Neural progenitor cell (in vitro differentiated cells): ENCODE measurements at places on chromosomes 11 and 22. TPM values are rescaled to one million over a fixed set of nuclear protein-coding genes. Genes with fewer than 3 reads are reported as not detected.

GRCh38 chr11:117232092-117232878 lies at the start of gene RNF214:
RNF214 (plus strand) TSS chr11:117232671; CDS start chr11:117234273, 1,602 bp downstream.
- no peak within 1 kb of the TSS for H3K27ac ChIP-seq
- H3K36me3 ChIP-seq, result no peaks in the 10 kb centered on the region
- H3K4me1 ChIP-seq, result peaks cover 12% of the 10 kb centered on the region
- peak within 1 kb of the TSS; percentile 99 for H3K4me3 ChIP-seq
- DNase-seq, result peak; percentile 92
- H3K27me3 ChIP-seq, result no peaks in the 10 kb centered on the region

GRCh38 chr22:25656724-25657123 lies 85.3 kb upstream of the MYO18B start:
- H3K27ac ChIP-seq, result no peak overlapping the region
- no peaks in the 10 kb centered on the region for H3K27me3 ChIP-seq
- H3K4me1 ChIP-seq, result no peaks in the 10 kb centered on the region
- no peak for DNase-seq
- H3K4me3 ChIP-seq, result no peak overlapping the region
- H3K36me3 ChIP-seq, result no peaks in the 10 kb centered on the region

- H3K27me3 ChIP-seq, result no peaks in the 10 kb centered on the region
- H3K27ac ChIP-seq, result no peak overlapping the region
- peak; percentile 77 for DNase-seq
- no peaks in the 10 kb centered on the region for H3K4me1 ChIP-seq
- no peak overlapping the region for H3K4me3 ChIP-seq
- H3K36me3 ChIP-seq, result no peaks in the 10 kb centered on the region
Observed at GRCh38 chr11:64787526-64788320, 9.4 kb upstream of the SF1 start.

- peaks cover 22% of the 10 kb centered on the region for H3K4me1 ChIP-seq
- DNase-seq, result peak; percentile 80
- H3K27me3 ChIP-seq, result no peaks in the 10 kb centered on the region
- peak overlapping the region; percentile 100 for H3K4me3 ChIP-seq
- H3K27ac ChIP-seq, result peak overlapping the region; percentile 95
Observed at GRCh38 chr11:77819921-77820564, 479 bp downstream of the RSF1 start.

- no peak overlapping the region for H3K4me3 ChIP-seq
- H3K36me3 ChIP-seq, result no peaks in the 10 kb centered on the region
- no peaks in the 10 kb centered on the region for H3K4me1 ChIP-seq
- H3K27ac ChIP-seq, result no peak overlapping the region
Observed at GRCh38 chr11:133115099-133115498, 417.2 kb downstream of the OPCML start.

DNA sequence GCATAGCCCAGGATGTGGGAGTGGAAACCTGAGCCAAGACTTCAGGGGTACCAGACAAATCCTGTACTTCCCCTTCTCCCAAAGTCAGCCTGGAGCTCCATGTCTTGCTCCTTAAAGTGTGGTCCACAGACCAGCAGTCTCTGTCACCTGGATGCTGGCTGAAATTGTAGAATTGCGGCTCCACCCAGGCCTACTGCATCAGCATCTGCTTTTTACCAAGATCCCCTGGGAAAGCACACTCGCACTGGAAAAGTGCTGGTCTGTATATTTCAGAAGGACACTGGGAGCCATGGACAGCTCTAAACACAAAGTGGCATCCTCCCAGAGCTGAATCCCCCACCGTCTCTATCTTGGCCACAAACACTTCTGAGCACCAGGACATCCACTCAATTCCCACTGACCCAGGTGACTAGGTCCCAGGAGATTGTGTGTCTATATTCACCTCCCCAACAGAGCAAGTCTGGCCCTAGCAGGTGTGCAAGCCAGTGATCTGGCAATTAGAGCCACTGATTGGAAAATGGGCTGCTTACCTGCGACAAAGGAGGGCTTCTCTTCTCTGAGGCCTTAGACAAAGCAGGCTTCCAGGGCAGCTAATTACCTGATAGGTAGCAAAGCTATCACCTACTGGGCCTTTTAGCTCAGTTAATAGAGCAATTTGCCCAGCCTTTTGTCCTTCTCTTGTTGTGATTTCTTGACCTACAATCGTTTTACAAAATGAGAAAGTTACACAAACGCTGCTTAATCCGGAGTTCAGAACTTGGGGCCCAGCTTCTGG lies 443.3 kb downstream of the MN1 start:
- DNase-seq, result peak; percentile 59
- no peaks in the 10 kb centered on the region for H3K27me3 ChIP-seq

GRCh38 chr11:1514336-1515061 lies 27.9 kb upstream of the MOB2 start:
- DNase-seq, result no peak
- peaks cover 16% of the 10 kb centered on the region for H3K4me1 ChIP-seq
- no peak overlapping the region for H3K4me3 ChIP-seq
- no peaks in the 10 kb centered on the region for H3K36me3 ChIP-seq
- H3K27me3 ChIP-seq, result no peaks in the 10 kb centered on the region
- H3K27ac ChIP-seq, result no peak overlapping the region

GRCh38 chr11:22787551-22788162 lies 41.9 kb downstream of the SVIP start:
- H3K27ac ChIP-seq, result no peak overlapping the region
- no peak overlapping the region for H3K4me3 ChIP-seq
- H3K36me3 ChIP-seq, result no peaks in the 10 kb centered on the region

DNA sequence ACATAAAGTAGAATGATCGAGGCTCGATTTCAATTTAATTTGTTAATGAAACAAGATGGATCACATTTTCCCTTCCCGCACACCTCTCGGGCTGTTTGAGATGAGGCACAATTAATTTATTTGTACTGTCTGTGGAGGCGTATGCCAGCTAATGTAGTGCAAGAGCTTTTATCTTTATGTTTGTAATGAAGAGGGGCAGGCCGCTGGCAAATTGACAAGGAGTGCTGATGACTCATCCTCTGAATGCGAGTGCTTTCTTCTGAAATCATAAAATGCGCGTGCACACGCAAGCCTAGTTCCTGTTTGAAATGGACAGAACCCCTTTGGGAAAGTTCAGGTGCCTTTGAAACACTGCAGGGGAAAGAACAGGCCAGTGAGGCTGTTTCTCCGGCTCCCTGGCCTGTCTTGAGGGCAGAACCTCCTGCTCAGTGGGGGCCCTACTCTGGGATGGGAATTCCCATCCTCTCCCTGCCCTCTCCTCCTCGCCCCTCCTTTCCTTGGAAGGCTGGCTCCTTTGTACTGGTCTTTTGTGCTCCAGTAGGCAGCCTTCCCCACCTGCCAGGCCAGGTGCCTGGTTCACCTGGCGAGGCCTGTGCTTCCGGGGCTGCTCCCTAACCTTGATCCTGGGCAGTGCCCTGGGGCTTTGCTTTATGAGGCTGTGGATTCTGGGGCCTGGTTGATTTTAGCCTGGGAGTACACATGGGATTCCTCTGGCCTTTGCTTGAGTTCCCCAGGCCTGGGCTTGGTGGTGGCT lies 50.3 kb downstream of the TEAD1 start:
- H3K27me3 ChIP-seq, result no peaks in the 10 kb centered on the region
- peak overlapping the region; percentile 30 for H3K27ac ChIP-seq
- peak; percentile 72 for DNase-seq
- no peaks in the 10 kb centered on the region for H3K36me3 ChIP-seq

DNA sequence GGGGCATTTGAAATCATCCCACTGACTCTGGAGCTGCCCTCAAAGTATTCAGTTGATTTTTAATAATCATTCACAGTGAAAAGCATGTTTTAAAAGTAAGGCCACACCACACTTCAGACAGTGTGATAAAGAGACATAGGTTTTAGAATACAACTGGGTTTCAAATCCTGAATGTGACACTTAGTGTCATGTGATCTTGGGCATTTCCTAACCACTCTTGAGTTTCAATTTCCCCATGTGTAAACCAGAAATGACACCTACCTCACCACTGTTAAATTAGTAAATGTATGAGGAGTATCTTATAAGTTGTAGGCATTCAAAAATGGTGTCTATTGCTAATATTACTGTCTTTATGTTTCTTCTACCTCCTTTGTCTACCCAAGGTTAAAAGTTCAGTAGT lies 5.4 kb downstream of the TMEM123 start:
- peaks cover 8% of the 10 kb centered on the region for H3K27me3 ChIP-seq
- DNase-seq, result no peak
- H3K4me3 ChIP-seq, result no peak overlapping the region
- no peak overlapping the region for H3K27ac ChIP-seq

- H3K36me3 ChIP-seq, result peaks cover 6% of the 10 kb centered on the region
- no peak overlapping the region for H3K27ac ChIP-seq
- H3K4me1 ChIP-seq, result no peaks in the 10 kb centered on the region
- no peak for DNase-seq
Observed at GRCh38 chr11:18295316-18295715, 26.6 kb downstream of the HPS5 start.

GRCh38 chr11:99020352-99021225 lies at the start of gene CNTN5:
CNTN5 (plus strand) TSS chr11:99020949.
- H3K4me3 ChIP-seq, result peak within 1 kb of the TSS; percentile 63
- peak; percentile 85 for DNase-seq
- no peak within 1 kb of the TSS for H3K27ac ChIP-seq
- H3K36me3 ChIP-seq, result no peaks in the 10 kb centered on the region
- H3K4me1 ChIP-seq, result peaks cover 4% of the 10 kb centered on the region

GRCh38 chr11:84420271-84420670 lies 1134.1 kb upstream of the CCDC90B start:
- peak overlapping the region; percentile 83 for H3K27ac ChIP-seq
- peak; percentile 16 for DNase-seq

GRCh38 chr22:42928969-42929837 lies 72.1 kb upstream of the ARFGAP3 start:
- no peak overlapping the region for H3K27ac ChIP-seq
- no peaks in the 10 kb centered on the region for H3K27me3 ChIP-seq
- H3K4me3 ChIP-seq, result no peak overlapping the region
- H3K4me1 ChIP-seq, result no peaks in the 10 kb centered on the region
- H3K36me3 ChIP-seq, result no peaks in the 10 kb centered on the region
- no peak for DNase-seq

DNA sequence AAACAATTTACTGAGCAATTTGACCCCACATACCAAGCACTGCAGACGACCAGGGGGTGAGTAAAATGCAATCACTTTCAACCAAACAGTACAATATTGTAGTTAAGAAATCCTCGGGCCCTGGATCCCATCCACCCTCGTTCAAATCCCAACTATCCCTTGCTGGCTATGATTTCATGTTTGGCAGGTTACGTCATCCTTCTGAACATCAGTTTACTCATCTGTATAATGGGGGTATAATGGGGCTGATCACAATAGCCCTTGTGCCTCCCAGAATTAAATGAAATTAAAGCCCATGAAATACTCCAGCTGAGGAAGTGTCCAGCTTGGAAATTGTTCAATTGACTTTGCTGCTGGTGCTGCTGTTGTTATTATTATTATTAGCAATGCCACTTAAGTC lies 20.6 kb downstream of the APLNR start:
- H3K4me3 ChIP-seq, result no peak overlapping the region
- H3K4me1 ChIP-seq, result peaks cover 31% of the 10 kb centered on the region
- H3K27me3 ChIP-seq, result no peaks in the 10 kb centered on the region
- no peak overlapping the region for H3K27ac ChIP-seq

DNA sequence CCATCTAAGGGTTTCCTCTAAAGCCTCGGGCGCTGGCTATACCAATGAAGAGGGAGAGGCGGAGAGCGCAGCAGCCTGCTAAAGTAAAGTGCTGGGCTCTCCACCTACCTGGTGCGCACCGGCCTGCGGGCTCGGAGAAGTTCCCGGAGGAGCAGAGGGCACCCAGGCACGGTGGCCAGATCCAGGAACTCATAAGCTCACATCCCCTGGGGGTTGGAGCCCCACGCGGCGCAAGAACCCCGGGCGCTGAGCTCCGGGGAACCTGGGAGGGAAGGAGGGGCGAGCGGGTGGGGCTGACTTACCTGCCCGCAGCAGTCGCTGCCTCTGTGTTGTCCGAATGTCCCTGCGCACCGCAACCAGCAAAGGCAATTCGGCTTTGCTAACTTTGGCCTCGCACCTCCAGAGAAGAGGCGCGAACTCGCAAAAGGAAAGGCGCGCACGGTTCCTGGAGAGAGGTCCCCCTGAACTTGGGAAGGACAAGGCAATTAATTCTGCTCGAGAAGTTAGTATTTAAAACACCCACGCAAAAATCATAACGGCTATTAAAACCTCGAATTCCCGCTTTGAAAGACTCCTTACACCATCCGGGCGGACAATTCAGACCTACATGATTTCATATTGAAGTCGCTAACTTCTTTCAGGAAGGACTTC lies 127.6 kb upstream of the C11orf58 start:
- H3K27ac ChIP-seq, result no peak overlapping the region
- H3K4me1 ChIP-seq, result peaks cover 39% of the 10 kb centered on the region
- no peaks in the 10 kb centered on the region for H3K36me3 ChIP-seq
- H3K27me3 ChIP-seq, result peaks cover 100% of the 10 kb centered on the region

DNA sequence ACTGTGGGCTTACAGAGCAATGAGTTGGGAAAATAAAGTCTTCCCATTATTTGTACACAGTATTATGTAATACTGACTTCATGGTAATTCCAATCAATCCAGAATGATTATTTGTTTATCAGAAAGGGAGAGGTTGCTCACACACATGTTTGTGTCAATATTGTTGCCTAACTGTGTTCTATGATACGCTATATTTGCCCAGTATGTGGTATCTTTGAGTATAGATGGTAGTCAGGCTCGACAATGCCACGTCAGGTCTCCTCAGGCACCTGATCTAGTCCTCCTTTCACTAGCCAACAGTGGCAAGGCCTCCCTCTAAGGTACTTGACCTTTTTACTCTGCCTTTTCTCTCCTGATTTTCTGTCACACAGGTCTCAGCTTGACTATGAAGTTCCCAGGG lies 5.3 kb downstream of the DNHD1 start:
- no peaks in the 10 kb centered on the region for H3K36me3 ChIP-seq
- H3K4me3 ChIP-seq, result no peak overlapping the region
- no peak overlapping the region for H3K27ac ChIP-seq

- H3K27ac ChIP-seq, result no peak overlapping the region
- no peak overlapping the region for H3K4me3 ChIP-seq
- no peaks in the 10 kb centered on the region for H3K36me3 ChIP-seq
- H3K4me1 ChIP-seq, result no peaks in the 10 kb centered on the region
- H3K27me3 ChIP-seq, result no peaks in the 10 kb centered on the region
Observed at GRCh38 chr22:19819911-19820879, 34.5 kb downstream of the GNB1L start.

GRCh38 chr11:8262552-8263108 lies 1.0 kb downstream of the LMO1 start:
- peak; percentile 92 for DNase-seq
- peaks cover 57% of the 10 kb centered on the region for H3K27me3 ChIP-seq
- peaks cover 42% of the 10 kb centered on the region for H3K4me1 ChIP-seq

GRCh38 chr11:62981743-62982142 lies 3.0 kb downstream of the SLC22A6 start:
- H3K27ac ChIP-seq, result no peak overlapping the region
- H3K36me3 ChIP-seq, result no peaks in the 10 kb centered on the region
- H3K27me3 ChIP-seq, result no peaks in the 10 kb centered on the region
- H3K4me3 ChIP-seq, result no peak overlapping the region

- no peak overlapping the region for H3K27ac ChIP-seq
- no peaks in the 10 kb centered on the region for H3K4me1 ChIP-seq
- H3K27me3 ChIP-seq, result no peaks in the 10 kb centered on the region
- DNase-seq, result peak; percentile 88
- peak overlapping the region; percentile 9 for H3K4me3 ChIP-seq
Observed at GRCh38 chr22:42500161-42500835, 19.3 kb downstream of the RRP7A start.

- H3K27ac ChIP-seq, result no peak overlapping the region
- no peaks in the 10 kb centered on the region for H3K36me3 ChIP-seq
- peaks cover 4% of the 10 kb centered on the region for H3K4me1 ChIP-seq
- no peak for DNase-seq
Observed at GRCh38 chr22:23670378-23671295, 20.2 kb upstream of the RGL4 start.

GRCh38 chr11:118437208-118438125 lies 1.2 kb downstream of the KMT2A start:
- H3K4me1 ChIP-seq, result peaks cover 46% of the 10 kb centered on the region
- H3K27ac ChIP-seq, result peak overlapping the region; percentile 82
- peak overlapping the region; percentile 99 for H3K4me3 ChIP-seq
- DNase-seq, result peak; percentile 82
- H3K36me3 ChIP-seq, result peaks cover 13% of the 10 kb centered on the region

PRR33 gene
- total RNA-seq, result not detected in 2 replicates

POU2AF1 gene
- not detected in 2 replicates for total RNA-seq

RFPL1 gene
- total RNA-seq, result not detected in 2 replicates

KIAA1671 gene
- 17.3 and 24.2 TPM in 2 replicates for total RNA-seq
